ENCODE measurements at places on chromosomes 11 and 22. TPM values are rescaled to one million over a fixed set of nuclear protein-coding genes. Genes with fewer than 3 reads are reported as not detected.

DNA sequence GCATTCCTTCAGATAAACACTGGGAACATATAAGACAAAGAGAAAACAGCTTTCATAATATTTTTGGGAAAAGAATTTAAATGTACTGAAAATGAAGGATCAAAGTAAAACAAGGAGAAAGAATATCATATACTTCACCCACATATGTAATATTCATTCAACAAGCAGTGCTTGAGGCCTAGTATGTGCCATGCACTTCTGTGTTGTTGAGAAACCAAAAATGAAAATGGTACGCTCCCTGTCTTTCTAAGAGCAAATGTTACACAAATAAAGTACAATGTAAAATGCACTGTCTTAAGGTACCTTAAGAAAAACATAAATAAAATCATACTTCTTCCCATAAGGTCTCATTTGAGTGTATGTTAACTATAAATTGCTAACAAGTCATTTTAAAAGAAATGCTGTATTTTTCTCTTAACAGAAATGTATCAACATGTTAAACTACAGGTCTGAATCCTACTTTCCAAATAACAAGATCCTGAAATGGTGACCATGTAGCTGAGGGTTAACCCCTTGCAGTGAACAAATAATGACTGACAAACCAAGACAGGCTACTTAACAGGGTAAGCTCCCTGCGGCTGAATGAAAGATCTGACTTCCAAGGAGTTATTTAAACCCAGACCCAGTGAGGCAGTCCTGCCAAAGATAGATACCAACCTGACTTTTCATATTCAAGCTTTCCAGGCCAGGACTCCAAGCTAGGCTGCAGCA, 377.6 kb downstream of the DCDC1 start:
- no peaks in the 10 kb centered on the region for H3K27me3 ChIP-seq
- H3K27ac ChIP-seq, result no peak overlapping the region
- H3K4me3 ChIP-seq, result no peak overlapping the region
- H3K36me3 ChIP-seq, result no peaks in the 10 kb centered on the region

The ARHGAP8 gene
- not detected for total RNA-seq

GRCh38 chr11:44236296-44236695, 73.6 kb downstream of the ALX4 start:
- peaks cover 21% of the 10 kb centered on the region for H3K36me3 ChIP-seq
- H3K27me3 ChIP-seq, result no peaks in the 10 kb centered on the region
- no peak for DNase-seq
- no peak overlapping the region for H3K4me3 ChIP-seq
- H3K27ac ChIP-seq, result no peak overlapping the region
- peaks cover 20% of the 10 kb centered on the region for H3K4me1 ChIP-seq

DNA sequence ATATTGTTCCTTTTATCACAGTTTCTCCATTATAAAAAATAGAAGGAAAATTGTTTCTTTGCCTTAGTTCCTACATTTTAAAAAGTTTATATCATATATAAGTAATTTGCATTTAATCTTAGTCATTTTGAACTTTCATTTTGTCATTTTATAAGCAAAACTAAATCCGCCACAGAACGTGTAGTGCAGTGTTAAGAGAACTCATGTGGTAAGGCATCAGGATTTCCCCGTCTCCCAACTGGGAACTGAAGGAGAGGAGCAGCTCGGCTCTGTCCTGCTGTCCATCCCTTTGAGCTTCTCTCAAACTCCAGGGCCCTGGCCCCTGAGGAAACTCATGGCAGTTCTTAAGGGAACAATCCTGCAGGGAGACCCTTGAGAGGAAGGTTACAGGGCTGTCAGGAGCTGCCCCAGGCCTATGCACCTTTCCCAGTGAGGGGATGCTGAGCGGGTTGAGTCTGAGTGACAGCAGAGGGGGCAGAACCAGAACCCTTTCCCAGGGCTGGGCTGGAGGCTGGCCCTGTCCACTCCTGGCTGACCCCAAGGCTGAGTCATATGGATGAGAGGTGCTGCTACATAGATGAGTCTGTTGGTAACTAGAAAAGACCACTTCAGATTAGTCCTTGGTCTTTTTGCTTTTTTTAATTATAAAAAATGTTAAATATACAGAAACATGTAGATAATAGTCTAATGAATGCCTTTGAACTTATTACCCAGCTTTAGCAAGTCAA, 333.1 kb downstream of the TBC1D22A start:
- no peak for DNase-seq
- no peaks in the 10 kb centered on the region for H3K36me3 ChIP-seq
- no peaks in the 10 kb centered on the region for H3K27me3 ChIP-seq

All from left ventricle myocardium inferior (tissue), 1 donor.